IMR-90 (cell line): ENCODE measurements at places on chromosomes 5 and 9.
A peak's percentile ranks its signal among the peaks of the same experiment; 100 is the strongest.

GRCh38 chr9:116327701-116328405, 174.3 kb downstream of the PAPPA start:
- peak; percentile 69 for DNase-seq

- DNase-seq = no peak
These were observed 153.3 kb upstream of the SPRY4 start for GRCh38 chr5:142478113-142478512.

GRCh38 chr5:142358648-142359047, 33.8 kb upstream of the SPRY4 start:
- DNase-seq = no peak

DNA sequence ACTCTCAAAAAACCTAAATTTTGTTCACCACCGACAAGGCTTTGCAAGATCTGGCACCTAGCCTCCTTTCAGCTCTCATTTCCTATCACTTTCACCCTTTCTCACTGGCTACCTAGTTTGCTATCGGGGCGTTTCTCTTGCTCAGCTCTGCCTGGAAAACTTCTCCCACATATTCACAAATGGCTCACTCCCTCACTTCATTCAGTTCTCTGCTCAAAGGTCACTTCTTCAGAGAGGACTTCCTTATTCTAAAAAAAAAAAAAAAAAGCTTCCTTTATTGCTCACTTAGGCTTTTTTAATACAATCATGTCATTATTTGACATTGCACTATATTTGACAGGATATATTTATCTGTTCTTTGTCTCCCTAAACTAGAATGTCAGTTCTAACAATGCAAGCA, 2.1 kb upstream of the SLC25A46 start:
- DNase-seq = no peak

- no peak for DNase-seq
These were observed 33.0 kb upstream of the CCDC112 start for GRCh38 chr5:115329475-115329874.

DNA sequence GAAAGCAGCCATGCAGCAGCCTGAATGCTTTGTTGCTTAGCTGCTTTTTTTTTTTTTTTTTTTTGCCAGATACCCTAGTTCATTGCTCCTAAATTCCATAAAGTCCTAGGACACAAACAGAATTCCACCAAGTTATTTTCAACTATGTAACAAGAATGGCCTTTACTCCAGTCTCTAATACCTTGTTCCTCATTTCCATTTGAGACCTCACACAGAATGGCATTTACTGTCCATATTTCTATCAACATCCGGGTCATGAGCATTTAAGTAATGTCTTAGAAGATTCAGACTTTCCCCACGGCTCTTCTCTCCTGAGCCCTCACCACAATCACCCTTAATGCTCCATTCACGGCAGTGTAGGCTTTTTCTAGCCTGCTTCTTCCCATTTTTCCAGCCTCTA, 31.7 kb upstream of the FBXW11 start:
- DNase-seq = no peak

- no peak for DNase-seq
These were observed 225.3 kb upstream of the SLC24A2 start for GRCh38 chr9:20014168-20014567.

DNA sequence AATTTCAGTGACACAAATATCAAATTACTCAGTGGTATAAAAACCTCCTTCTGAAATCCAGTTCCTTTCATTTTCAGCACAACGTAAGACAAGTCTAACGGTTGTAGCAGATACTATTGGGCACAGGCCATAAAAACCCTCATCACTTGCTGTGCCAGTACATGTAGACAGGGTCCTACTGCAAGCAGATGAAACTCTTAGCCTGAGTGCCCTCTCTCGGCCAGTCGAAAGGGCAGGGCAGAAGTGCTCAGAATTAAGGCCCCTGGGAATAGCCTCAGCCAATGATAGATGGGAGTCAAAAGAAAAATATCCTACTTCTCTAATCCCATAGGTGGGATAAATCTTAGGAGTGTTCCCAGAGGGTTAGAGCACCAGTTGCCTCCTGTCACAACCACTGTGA, 168.5 kb upstream of the FER start:
- no peak for DNase-seq

- no peak for DNase-seq
These were observed 153.2 kb downstream of the COMMD10 start for GRCh38 chr5:116237917-116238500.

GRCh38 chr9:137817236-137818200, 60.1 kb upstream of the CACNA1B start:
- DNase-seq = no peak
